ENCODE measurements at places on chromosomes 6 and 20.
A peak's percentile ranks its signal among the peaks of the same experiment; 100 is the strongest.

DNA sequence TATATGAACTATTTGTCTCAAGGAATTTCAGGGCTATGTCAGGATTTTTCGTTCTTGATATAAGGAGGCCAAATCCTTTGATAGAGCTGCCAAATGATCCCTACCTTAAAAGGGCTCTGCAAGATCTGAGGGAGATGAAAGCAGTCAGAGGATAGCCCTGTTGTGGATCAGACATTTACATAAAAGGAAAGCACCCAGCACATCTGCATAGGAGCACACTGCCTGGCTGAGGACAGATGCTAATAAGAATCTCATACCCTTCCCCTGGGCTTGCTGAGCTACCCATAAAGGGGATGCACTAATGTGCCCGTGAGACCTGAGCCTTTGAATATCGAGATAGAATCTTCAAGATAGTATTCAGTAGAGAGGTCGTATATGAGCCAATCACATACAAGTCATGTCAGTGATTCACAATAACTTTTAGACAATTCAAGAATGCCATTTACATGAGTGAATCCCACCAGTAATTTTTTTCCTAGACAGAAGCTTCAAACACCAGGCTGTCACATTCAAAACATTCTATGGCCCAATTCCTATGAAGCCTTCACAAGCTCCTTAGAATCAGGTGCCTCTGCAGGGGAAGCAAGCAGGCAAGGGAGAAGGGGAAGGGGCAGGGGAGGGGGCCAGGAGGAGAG lies 71.1 kb downstream of the STMND1 start:
- DNase-seq: no peak

- peak; percentile 94 for DNase-seq
Observed at GRCh38 chr6:11766589-11767450, 11.8 kb downstream of the ADTRP start.

DNA sequence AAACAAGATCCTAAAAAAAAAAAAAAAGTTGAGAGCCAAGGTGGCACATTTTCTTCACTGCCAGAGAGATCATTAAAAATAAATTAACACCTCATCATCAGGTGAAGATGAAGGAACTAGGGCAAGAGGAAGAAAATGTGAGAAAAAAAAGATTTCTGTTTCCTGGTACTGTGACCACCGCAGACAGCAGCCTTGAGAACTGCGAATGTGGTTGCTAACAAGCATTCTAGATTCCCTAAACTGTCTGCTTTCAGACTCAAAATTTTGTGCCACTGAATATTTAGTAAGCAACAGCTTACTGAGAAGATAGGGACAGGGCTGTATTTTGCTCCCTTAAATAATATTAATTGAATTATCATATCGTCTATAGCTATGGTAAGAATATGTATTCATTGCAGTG lies 24.1 kb upstream of the MBOAT1 start:
- no peak for DNase-seq

DNA sequence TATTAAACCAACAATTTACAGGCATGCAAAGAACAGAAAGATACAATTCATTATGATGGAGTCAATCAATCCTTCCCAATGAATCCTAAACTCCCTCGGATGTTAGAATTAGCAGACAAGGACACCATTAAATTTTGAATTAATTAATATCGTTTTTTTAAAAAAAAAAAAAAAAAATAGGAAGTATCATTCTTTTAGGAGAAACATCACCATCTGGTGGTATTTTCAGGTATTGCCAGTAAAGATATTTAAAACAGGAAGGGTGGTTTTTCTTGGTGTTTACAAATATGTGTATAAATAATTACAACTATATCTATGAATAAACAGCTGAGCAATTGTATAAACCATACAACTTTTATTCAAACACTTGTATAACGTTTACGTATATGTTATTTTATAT lies 564.4 kb downstream of the HAO1 start:
- DNase-seq: peak; percentile 55

DNA sequence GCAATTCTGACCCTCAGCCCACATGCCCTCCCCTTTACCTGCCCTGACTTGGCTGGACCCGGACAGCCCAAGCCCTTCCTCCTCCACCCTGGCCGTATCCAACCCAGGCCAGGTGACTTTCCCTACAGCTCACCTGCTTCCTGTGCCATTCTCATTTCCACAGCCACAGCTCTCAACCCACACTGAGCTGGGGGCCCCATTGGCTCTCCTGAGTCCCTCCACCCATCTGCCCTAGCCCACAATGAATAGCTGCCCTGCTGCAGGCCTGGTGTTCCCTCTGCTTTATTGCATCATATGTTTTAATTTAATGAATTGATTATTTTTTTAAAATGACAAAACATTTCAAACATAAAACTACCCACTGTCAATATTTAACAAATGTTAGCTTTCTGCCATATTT lies 118.5 kb upstream of the BACH2 start:
- DNase-seq: no peak

DNA sequence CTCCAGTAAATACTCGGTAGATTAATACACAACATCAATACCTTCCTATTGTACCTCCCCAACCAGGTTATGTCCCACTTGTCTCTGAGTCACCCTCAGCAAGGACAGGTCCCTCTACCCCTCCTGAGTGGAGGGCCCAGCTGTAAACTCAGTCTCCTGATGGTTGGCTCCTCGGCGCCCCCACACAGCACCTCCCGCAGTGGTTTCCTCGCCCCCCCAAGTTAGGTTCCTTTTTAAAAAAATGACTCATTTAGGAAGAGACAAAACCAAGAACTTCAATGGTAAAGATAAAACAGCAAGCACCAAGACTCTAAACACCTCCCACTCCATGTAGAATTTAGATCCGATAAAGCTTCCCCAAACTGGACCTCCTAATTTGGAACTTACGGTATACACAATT lies 83.5 kb downstream of the TRERF1 start:
- peak; percentile 21 for DNase-seq

DNA sequence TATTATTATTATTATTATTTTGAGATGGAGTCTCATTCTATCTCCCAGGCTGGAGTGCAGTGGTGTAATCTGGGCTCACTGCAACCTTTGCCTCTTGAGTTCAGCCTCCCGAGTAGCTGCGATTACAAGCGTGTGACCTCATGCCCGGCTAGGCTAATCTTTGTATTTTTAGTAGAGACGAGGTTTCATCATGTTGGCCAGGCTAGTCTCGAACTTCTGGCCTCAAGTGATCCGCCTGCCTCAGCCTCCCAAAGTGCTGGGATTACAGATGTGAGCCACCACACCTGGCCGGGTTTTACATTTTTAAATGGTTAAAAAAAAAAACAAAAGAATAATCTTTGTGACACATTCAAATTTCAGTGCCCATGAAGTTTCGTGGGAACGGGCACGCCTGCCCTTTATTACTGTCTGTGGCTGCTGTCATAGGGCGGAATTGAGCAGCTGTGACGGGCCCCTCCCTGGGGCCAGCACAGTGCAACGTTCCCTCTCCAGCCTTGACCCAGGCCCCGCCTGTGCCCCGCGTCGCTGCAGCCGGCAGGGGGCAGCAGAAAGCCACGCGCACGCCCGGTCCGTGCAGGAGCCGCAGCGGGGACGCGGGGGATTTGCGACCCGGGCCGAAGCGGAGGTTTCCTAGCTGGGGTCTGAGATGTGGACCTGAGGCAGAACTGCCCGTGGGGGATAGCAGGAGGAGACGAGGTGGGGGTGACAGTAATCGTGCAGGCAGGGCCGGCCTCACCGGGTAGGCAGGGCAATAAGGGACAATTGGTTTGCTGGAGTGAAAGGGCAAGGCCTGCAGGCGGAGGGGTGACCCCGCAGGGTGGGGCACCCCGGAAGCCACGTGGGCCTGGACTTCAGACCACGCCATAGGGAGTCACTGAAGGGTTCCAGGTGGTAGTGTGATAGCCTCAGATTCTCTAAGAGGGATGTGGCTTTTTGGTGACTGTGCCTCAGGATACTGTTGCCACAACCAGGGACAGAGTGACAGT lies 54.3 kb downstream of the SYTL3 start:
- DNase-seq: peak; percentile 64

DNA sequence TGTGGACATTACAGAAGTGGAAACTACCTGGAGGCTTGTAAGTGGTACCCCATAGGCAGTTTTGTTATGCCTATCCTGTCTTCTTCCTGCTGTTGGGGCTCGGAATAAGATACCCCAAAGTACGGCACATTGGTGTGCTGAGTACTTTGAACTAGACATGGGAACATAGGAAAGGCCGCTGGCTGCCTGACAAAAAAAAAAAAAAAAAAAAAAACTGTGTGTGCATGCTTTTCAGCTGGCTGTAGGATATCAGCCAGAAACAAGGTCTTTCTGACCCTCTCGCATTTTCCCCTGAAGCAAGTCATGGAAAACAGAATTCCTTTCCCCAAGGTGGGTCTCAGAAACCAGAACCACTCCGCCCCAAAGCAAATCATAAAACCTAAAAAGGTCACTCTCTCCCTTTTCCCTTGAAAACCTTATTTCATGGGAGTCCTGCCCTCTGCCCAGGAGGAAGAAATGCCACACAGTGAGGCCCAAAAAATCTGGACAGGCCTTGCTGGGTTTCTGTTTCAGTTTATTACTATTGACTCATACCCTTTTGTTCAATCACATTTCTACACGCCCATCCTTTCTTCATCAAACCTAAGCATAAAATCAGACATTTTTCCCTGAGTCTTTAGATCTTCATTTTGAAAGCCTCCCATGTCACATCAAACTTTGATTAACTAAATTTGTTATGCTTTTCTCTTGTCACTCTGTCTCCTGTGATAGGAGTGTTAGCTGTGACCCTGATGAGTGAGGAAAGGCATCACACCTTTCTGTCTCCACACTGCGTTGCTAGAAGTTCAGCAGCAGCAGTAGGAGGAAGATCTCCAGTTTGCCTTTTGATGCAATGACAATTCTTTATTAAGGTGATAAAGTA lies 17.2 kb downstream of the SLC2A12 start:
- no peak for DNase-seq

DNA sequence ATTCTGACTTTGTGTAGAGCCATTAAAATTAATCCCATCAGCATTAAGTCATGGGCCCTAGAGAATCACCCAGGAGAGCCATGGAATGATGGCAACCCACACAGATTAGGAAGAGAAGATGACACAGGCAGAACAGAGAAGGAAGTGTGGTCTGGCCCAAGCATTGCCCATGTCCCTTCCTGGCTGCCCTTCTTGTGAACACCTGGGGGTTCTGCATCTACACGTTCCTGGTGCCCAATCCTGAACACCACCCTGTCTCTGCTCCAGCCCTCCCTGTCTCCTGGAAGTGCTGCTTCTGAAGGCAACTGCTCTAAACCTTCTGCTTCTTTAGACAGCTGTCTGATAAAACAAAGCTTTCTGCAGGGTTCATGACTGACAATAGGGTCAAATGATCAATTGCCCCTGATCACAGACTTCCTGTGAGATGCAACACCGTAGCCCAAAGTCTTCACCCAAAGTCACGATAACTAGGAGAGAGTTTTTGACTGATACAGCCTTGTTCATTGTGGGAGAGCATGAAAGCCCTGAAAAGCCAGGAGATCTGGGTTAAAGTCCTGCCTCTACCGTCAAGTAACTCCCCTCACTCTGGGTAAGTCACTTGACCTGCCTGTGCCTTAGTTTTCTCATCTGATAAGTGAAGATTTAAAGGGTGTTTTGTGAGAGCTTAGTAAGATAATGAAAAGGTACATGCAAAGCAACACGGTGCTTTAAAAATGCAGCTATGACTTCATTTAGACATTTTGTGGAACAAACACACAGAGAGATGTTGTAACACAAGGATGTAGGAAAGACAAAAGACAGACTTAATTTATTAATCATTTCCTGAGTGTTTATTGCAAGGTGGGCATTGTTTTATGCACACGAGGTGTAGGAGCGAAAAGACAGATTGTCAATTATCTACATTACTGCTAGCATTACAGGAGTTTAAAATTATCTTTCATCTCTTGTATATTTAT lies 291.2 kb upstream of the STXBP5 start:
- DNase-seq: peak; percentile 66

GRCh38 chr6:13655700-13656099 lies 40.6 kb downstream of the NOL7 start:
- DNase-seq: no peak

- peak; percentile 30 for DNase-seq
Observed at GRCh38 chr6:71537717-71538116, 249.1 kb downstream of the OGFRL1 start.

DNA sequence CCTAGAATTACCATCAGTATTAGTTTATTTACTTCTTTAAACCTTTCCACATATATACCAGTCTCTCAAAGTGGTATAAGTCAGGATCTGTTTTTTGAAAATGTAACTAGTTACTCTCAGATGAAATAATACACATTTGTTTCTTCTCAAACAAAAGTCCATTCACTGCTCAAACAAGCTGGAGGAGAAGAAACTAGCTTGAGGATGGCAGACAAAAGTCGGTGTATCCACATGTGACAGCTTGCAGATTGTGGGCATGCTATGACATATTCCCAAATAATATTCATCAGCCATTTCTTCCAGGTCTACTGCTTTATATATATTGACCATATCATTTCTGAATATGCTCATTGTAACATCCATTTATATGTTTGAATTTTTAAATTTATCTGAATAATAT lies 197.4 kb upstream of the KCNQ5 start:
- DNase-seq: no peak

DNA sequence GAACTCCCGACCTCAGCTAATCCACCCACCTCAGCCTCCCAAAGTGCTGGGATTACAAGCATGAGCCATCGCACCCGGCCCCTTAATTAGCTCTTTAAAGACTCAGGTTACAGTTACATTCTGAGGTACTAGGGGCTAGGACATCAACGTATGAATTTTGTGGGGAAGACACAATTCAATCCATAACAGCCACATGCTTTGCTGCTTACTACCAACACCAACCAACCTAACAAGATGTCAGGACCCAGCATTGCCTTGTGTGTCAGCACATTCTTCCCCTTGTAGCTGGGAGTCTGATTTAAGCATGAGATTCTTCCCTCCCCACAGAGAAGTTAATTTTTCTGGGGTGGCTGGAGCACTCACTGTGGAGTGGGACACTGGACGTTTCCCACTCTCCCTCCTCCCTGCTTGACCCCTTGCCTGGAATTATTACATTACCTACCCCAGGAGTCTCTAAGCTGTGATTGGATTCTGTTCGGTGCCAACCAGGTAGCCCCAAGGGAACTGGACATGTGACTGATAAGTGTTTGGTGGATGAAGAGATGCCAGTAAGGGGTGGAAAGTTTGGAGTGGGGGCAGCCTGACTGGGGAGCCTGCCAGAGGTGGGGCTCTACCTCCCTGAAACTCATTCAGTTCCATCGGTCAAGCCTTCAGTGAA lies 5.6 kb upstream of the PXMP4 start:
- no peak for DNase-seq

- DNase-seq: peak; percentile 25
Observed at GRCh38 chr6:42777126-42777822, 4.6 kb upstream of the BICRAL start.

Data from fibroblast of pulmonary artery (primary cell).